ENCODE measurements at places on chromosomes 7 and 10. TPM values are rescaled to one million over a fixed set of nuclear protein-coding genes. Genes with fewer than 3 reads are reported as not detected.

GRCh38 chr7:134059921-134060320 is 67.2 kb upstream of the LRGUK start:
- no peaks in the 10 kb centered on the region for H3K4me1 ChIP-seq
- no peaks in the 10 kb centered on the region for H3K27me3 ChIP-seq
- no peak for DNase-seq
- no peak overlapping the region for H3K27ac ChIP-seq

- H3K27ac ChIP-seq: peak overlapping the region; percentile 95
- no peak for DNase-seq
- H3K36me3 ChIP-seq: no peaks in the 10 kb centered on the region
- peaks cover 79% of the 10 kb centered on the region for H3K4me1 ChIP-seq
- no peaks in the 10 kb centered on the region for H3K27me3 ChIP-seq
- H3K4me3 ChIP-seq: no peak overlapping the region
Observed at GRCh38 chr7:104978460-104978859, 35.5 kb upstream of the KMT2E start.

Gene H2BK1
- polyA plus RNA-seq: not detected

Gene KEL
- polyA plus RNA-seq: not detected
